CD4-positive, CD25-positive, alpha-beta regulatory T cell (primary cell): ENCODE measurements at places on chromosomes 3 and 15.

GRCh38 chr3:140185375-140185774 lies 250.4 kb downstream of the CLSTN2 start:
- no peak for DNase-seq

- peak; percentile 19 for DNase-seq
Observed at GRCh38 chr15:74826364-74826819, at the start of gene CPLX3. TSS of gene CPLX3 (plus strand) at chr15:74826627. CDS start at chr15:74826704, 77 bp downstream.

DNA sequence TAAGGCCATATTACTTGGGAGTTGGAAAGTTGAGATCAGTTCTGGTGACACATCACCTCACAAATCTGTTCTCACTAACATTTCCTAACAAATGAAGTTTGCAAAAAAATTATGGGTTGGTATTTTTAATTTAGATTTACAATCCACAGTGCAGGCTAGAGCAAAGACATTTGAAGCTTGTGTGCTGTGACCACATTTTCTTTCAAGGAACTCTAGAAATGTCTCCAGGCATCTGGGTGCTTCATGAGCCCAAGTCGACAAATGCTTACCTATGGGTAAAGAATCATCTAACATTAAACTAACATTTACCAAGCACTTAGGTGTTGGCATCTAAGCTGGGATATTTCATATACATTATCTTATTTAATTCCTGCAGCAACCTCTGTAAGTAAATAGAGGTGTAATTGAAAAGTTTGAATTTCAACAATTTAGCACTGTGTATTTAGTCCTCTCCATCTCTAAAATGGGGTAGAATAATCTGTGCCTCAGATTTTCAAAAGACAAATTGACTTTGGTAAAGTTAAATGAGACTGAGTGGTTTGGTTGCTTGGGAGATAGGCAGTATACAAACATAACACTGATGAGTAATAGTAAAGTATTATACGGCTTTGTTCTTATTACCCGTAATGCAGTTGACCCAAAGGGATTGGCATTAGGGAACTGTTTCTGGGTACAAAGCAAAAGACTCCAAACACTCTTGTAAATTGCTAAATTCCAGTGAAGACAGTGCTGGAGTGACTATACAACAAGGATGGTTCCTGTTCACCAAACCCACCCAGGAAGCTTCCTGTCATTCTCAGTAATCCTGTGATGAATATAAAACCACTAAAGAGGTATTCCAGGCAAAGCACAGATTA lies 162.5 kb downstream of the TPRG1 start:
- no peak for DNase-seq

DNA sequence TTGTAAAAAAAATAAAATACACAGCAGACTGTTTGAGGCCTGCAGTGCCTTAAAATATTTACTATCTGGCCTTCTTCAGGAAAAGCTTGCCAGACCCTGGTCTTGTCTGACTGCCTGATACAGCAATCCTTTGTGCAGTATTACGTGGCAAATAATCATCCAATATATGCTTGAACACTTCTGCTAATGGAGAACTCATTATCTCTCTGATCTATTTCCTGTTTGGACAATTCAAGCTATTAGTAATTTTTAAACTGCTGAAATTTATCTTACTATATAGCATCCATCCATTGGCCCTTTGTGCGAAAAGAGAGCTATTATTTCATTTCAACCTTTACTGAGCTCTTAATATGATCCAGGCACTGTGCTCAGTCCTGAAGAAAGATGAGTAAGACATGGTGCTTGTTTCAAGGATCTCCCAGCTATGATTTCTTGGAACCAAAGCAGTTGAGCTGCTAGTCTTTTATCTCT lies 15.9 kb downstream of the ATG7 start:
- DNase-seq = no peak

GRCh38 chr3:134496471-134497071 lies 10.7 kb downstream of the CEP63 start:
- peak; percentile 29 for DNase-seq

- no peak for DNase-seq
Observed at GRCh38 chr3:84965141-84965540, 6.4 kb downstream of the CADM2 start.

GRCh38 chr3:188523291-188523690 lies 369.3 kb downstream of the LPP start:
- no peak for DNase-seq

GRCh38 chr3:195238081-195238571 lies 32.8 kb downstream of the XXYLT1 start:
- no peak for DNase-seq

GRCh38 chr3:38566215-38566528 lies 70.0 kb downstream of the EXOG start:
- DNase-seq = no peak

DNA sequence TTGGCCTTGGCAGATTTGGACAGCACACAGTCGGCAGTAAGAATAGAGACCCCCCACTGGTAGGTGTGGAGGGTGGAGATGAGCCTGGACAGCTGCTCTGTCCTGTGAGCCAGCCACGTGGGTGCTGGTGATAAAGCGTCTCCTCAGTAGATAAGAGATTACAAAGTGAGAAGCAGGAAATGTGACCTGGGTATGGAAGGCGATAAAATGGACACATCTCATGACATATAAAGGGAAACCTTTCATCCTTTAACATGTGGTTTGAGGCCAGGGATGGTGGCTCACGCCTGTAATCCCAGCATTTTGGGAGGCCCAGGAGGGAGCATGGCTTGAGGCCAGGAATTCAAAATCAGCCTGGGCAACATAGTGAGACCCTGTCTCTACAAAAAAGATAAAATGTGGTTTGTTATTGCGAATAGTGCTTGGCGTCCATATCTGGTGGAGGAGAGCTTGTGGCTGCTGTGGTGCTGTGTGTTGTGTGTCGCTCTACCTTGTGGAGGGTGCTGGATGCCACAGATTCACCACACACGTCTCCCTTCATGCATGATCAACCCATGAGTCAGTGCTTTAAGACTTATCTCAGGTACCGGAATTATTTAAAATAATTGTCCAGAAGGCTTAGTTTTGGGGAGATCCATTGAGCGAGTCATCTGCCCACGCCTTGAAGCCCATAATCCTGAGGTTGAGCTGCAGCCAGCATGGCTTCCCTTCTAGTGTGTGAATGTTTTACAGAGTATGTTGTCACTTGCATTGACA lies 157.0 kb downstream of the GABRG3 start:
- DNase-seq = no peak

DNA sequence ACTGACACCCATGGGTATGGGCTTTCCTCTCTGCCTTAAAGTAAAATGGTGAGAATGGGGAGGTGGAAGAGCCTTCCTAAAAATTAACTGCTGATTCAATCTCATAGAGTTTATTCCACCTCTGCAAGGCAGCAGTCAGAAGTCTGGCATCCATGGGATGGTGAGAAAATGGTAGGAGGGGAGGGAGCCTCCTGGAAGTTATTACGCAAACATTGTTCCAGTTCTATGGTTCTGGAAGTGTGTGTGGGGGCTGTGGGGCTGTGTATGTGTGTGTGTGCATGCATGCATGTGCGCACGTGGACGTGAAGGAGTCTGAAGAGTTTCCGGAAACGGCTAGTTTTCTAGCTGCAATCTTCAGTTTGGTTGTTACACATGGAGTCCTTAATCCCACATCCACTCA lies 177.6 kb downstream of the KCNAB1 start:
- DNase-seq = no peak

DNA sequence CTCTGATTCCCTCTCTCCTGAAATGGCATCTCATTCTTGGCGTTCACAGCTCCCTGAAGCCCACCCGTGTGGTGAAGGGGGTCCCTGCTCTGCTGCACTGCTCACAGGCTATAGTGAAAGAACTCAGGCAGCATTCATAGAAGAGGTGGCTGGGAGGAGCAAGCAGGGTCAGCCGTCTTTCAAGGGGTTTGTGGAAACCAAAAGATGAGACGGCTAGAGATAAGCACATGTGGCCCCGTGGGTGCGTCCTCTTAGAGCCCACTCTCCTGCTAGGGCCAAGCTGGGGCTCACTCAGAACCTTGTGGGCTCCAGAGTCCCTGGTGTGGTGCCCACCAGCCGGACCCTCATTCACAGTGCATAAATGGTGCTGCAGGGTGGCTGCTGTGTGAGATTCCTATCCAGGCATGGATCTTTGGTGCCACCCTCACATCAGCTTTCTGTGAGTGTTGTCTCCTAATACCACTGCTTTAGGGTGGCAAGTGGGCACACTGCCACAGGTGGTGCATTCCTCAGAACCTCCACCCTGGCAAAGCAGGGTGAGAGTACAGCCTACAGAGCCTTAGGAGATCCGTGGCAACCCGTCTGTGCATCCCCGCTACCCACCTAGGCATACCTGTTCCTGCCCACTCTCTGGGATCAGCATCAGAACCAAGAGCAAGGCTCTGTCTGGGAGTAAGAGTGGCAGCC lies 11.2 kb upstream of the SEMA4B start:
- no peak for DNase-seq

GRCh38 chr15:57059026-57059660 lies 140.7 kb downstream of the TCF12 start:
- no peak for DNase-seq

DNA sequence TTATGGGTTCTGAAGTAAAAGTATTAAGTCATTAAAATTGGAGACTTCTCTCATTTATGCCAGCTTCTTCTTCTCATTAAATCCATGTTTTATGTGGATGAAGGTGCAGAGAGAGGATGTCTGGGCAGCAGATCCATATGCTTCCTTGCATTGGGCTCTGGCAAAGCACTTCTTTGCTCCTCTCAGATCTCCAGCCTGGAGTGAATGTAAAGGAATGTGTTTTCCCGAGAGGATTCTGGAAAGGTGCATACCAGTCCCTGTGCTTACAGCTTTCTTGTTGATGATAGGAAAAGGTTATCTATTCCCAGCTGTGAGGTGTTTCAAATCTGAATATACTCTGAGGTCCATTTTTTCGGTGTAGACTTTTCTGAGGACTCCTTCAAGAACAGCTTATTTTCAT lies 79.9 kb upstream of the PEX5L start:
- DNase-seq = no peak

- DNase-seq = no peak
Observed at GRCh38 chr3:15385901-15386653, 41.3 kb downstream of the METTL6 start.

DNA sequence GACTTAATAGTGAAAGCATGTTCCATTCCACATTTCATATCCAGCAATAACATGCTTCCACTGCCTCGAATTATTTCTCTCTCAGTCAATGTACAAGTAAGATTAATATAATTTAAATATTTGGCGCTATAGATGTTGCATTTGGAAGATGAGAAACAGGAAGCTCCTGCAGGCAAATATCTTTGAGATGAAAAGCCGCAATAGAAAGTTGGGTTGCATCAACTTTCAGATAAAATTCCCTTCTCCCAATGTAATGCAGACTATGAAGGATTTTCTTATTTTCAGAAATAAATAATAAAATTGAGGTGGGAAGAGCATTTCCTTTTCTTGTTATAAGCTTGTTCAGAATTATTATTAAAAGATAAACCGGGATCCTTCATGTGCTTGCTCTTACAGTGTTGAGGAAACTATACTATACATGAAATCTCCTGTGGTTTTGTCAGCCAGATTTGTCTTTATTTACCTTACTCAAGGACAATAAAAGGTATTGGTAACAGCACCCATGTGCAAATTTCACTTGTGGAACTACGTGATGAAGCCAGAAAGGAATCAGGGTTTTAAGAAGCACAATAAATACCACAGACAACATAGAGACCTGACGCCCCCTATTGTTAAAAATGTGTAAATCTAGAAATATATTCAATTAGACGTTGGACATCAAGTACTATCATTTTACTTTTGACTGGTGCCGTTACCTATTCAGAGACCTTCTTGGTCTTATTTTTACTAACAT lies 307.0 kb downstream of the ARPP21 start:
- no peak for DNase-seq

DNA sequence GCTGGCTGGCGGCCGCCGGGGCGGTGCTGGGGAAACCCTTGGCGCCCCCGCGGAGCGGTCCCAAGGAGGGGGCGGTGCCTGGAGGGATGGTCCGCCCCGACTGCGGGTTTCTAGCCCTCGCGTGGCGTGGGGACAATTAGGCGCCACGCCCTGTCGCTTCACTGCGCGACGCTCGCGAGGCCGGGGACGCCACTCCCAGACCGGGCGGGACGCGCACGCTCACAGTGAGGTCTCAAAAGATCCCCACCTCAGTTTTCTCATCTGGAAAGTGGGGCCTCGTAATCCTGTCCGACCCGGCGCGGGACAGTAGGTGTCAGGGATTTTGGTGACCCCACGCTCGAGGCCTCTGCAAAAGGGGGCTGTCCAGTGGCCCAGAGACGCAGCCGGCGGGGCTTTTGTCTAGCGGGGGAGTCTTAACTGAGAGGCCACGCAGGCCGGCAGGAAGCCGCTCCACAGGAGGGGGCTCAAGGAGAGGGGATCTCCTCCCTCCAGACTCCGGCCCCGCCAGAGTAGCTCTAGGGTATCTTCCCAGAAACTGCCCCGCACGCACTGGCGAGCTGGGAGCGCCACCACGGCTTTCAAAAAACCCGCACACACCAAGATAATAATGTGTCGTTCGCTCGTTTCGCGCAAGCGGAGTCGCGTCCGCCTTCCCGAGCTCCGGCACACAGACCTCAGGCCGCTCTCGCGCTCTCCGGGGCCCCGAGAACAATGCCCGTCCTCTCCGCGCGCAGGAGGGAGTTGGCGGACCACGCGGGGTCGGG lies 710 bp upstream of the CLK3 start:
- peak; percentile 91 for DNase-seq

DNA sequence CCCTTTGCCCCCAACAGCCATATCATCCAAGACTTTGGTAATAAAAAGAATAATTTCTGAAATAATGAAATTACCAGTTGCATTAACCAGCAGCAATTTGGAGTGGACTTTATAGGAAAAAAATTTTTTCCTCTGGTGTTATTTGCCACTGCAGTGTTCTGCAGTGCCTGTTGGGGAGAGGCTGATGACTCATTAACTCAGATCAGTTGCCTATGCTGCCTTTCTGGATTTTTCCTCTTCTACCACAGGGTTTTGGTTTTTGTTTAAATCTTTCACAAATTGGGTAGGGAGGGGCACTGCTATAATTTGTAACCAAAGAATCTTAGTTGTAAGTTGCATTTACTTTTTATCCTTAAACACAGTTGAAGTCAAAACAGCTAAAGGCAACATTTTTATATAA lies 22.7 kb downstream of the ATP6V1A start:
- peak; percentile 6 for DNase-seq

DNA sequence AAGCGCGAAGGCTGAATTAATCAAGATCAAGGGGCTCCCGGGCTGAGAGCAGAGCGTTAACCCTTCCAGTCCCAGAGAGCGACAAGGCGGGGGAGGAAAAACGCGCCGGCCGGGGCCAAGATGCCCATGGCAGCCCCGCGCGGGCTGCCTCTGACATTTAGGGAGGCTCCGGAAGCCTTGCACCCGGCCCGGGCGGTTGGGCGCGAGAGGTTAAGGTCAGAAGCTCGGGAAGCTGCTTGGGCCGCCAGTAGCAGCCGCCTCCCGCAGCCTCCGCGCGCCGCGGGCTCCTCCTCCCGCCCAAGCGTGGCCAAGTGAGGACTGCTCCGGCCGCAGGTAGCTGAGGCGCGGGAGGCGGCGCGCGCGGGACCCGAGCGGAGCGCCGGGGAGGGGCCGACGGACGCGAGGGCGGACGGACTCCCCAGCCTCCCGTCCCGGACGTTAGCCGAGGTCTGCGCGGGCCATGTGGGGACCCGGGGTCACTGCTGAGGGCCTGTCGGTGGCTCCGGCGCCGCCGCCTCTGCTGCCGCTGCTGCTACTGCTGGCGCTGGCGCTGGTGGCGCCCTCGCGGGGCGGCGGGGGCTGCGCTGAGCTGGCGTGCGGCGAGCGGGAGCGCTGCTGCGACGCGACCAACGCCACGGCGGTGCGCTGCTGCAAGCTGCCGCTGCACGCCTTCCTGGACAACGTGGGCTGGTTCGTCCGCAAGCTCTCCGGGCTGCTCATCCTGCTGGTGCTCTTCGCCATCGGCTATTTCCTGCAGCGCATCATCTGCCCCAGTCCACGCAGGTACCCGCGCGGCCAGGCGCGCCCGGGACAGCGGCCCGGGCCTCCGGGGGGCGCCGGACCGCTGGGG lies at the start of gene C3orf80:
TSS of gene C3orf80 (plus strand) at position 247 of the 850 bp plus-strand sequence. CDS start at position 461, 214 bp downstream.
- DNase-seq = peak; percentile 3

- DNase-seq = no peak
Observed at GRCh38 chr15:52224211-52224610, 33.0 kb upstream of the GNB5 start.
